Activated naive CD4-positive, alpha-beta T cell treated with anti-CD3 and anti-CD28 coated beads, Interleukin-2, amount 50 U/mL, for 16 hours (primary cell): ENCODE measurements at places on chromosomes 1 and 21.

- DNase-seq, result no peak
Measured at GRCh38 chr21:16572032-16572431, 842.2 kb downstream of the USP25 start.

DNA sequence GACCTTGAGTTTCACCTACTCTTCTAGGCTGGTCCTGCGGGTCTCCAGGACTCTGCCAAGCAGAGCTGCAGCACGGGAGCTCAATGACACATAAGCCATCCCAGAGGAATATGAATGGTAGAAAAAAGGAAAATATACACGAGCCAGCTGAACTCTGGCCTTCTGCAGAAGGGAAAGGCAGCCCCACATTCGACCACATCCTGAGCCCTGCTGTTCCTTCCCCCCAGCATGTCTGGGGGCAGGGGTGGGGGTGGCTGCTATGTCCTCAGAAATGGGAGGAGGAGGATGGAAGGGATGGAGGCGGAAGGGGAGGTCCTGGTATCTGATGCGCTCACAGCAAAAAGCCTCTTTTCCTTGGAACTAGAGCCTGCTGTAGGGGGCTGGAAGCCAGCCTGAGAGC lies 12.1 kb upstream of the KDF1 start:
- DNase-seq, result no peak

GRCh38 chr1:18183533-18183932 lies 75.9 kb downstream of the IGSF21 start:
- no peak for DNase-seq

GRCh38 chr1:1758692-1759455 lies 19.4 kb downstream of the NADK start:
- no peak for DNase-seq

DNA sequence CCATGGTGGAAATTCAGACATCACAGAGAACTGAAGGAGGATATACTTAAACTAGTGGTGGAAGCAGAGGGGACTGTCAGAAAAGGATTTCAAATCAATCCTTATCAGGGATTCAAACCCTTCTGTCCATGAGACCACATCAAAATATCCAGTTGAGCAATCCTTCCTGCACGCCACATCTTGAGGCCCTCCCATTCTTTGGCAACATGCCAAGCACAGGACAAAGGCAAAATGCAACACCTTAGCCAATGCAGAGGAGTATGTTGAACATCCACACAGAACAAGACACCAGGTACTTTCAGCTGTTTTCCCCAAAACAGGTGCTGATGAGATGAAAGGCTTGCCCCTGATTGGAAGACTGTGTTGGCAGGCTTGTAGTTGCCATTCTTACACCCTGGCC lies 81.8 kb upstream of the PLXNA2 start:
- DNase-seq, result no peak

DNA sequence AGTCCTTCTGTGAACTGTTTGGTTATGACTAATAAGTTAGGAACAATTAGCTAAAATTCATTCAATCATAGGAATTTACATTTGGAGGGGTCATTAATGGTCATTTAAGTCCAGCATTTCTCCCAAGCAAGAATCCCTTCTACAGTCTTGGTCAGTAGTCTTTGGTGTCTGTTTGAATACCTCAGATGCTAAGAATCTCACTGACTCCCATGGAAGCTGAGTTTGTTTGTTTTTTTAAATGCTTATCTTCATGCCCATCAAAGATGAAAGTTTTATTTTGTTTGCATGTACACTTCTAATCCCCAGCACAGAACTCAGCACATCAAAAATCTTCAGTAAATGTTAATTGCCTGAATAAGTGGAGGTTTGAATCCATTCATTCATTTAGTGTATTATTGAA lies 41.3 kb upstream of the SLC44A3 start:
- no peak for DNase-seq

GRCh38 chr1:155847823-155848529 lies 9.0 kb downstream of the GON4L start:
- DNase-seq, result no peak

- DNase-seq, result no peak
Measured at GRCh38 chr1:87180682-87181081, 148.0 kb upstream of the LMO4 start.

DNA sequence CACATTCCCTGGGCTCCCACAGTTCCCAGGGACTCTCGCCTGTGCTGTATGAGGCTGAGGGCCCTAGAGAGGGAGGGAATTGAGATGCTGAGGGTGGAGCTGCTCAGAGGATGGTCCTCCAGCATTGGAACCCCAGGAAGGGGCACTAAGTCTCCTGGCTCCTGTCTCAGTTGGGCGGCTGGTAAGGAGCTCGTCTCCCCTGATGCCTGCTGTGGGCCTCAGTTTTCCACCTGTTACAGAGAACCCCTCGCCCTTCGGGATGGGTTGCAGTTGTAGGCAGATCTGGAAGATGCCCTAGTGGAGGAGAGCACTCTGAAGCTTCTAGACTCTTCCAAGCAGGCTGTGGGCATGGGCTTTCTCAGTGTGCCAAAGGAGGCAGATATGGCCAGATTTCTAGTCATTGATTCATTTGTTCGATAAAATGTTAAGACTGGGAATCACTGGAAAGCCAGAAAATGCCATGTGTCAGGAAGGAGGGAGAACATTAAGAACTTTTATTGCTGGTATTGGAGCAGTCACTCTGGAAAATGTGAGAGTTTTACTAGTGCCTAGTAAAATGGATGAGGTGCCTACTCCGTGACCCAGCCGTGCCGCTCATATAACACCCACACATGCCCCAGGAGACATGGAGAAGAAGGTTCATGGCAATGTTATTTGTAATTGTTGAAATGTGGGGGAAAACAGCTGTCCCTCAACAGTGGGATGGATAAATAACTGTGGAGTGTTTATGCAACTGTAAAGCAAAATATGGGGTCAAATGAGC lies 828 bp upstream of the MYBPH start:
- no peak for DNase-seq

DNA sequence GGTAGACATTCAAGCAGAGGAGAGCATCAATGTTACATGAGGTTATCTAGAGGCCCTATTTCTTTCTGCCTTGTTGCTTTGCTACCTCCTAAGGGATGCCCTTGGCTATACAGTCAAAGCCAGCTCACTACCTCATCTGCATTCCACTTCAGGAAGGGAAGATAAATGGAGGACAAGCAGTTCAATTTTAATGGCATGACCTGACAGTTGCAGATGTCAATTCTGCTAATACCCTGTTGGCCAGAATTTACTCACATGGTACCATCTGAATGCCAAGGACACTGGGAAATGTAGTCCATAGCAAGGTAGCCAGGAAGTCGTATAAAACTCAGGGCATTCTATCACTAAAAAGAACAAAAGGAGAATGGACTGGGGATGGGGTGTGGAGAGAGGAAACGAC lies 31.5 kb downstream of the PALMD start:
- DNase-seq, result no peak

GRCh38 chr1:31064718-31065309 lies 703 bp downstream of the PUM1 start:
- DNase-seq, result no peak
